ENCODE measurements at places on chromosomes 4 and X. TPM values are rescaled to one million over a fixed set of nuclear protein-coding genes. Genes with fewer than 3 reads are reported as not detected.

The UVSSA gene
- 40.5 TPM for total RNA-seq

DNA sequence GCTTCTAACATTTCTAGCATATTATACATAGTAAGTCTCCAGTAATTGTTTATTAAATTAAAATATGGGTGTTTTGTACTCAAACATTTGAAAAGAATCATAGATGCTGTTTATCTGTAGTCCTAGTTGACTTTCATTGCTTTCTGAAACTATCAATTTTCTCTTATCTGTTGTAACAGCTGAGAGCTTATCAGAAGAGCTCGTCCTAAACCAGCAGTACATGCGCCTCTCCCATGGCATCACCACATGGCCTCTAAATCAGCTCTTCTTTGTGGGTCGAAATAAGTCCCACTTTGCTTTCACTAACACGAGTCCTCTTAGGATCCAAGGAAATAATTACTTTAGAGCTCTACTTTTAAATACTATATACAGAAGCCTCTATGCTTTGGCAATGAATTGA is 55.1 kb downstream of the PPP3CA start:
- DNase-seq: no peak
- H3K27ac ChIP-seq: no peak overlapping the region
- peaks cover 32% of the 10 kb centered on the region for H3K4me1 ChIP-seq
- H3K36me3 ChIP-seq: peaks cover 2% of the 10 kb centered on the region
- H3K27me3 ChIP-seq: no peaks in the 10 kb centered on the region

The HERC5 gene
- 12.0 TPM for total RNA-seq

GRCh38 chr4:146975527-146975926 is 29.9 kb upstream of the TTC29 start:
- H3K36me3 ChIP-seq: no peaks in the 10 kb centered on the region
- DNase-seq: no peak
- H3K4me1 ChIP-seq: no peaks in the 10 kb centered on the region
- no peak overlapping the region for H3K4me3 ChIP-seq
- H3K27ac ChIP-seq: no peak overlapping the region

DNA sequence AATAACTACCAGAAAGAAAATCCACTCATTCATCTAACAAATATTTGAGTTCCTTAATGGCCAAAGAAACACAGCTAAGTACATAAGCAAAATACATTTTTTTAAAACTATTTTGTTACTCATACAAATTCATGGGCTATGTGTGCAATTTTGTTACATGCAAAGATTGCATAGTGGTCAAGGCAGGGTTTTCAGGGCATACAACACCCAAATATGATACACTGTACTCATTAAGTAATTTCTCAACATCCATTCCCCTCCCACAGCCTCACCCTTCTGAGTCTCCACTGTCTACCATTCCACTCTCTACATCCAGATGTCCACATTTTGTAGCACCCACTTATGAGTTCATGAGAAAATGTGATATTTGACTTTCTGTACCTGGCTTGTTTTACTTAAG is 58.2 kb downstream of the BRWD3 start:
- no peak for DNase-seq
- H3K27me3 ChIP-seq: no peaks in the 10 kb centered on the region
- no peak overlapping the region for H3K4me3 ChIP-seq
- no peaks in the 10 kb centered on the region for H3K36me3 ChIP-seq

GRCh38 chr4:106775636-106776035 is 260.5 kb downstream of the DKK2 start:
- H3K36me3 ChIP-seq: no peaks in the 10 kb centered on the region
- H3K27me3 ChIP-seq: no peaks in the 10 kb centered on the region
- H3K4me3 ChIP-seq: no peak overlapping the region

The NUP54 gene
- total RNA-seq: 71.0 TPM

DNA sequence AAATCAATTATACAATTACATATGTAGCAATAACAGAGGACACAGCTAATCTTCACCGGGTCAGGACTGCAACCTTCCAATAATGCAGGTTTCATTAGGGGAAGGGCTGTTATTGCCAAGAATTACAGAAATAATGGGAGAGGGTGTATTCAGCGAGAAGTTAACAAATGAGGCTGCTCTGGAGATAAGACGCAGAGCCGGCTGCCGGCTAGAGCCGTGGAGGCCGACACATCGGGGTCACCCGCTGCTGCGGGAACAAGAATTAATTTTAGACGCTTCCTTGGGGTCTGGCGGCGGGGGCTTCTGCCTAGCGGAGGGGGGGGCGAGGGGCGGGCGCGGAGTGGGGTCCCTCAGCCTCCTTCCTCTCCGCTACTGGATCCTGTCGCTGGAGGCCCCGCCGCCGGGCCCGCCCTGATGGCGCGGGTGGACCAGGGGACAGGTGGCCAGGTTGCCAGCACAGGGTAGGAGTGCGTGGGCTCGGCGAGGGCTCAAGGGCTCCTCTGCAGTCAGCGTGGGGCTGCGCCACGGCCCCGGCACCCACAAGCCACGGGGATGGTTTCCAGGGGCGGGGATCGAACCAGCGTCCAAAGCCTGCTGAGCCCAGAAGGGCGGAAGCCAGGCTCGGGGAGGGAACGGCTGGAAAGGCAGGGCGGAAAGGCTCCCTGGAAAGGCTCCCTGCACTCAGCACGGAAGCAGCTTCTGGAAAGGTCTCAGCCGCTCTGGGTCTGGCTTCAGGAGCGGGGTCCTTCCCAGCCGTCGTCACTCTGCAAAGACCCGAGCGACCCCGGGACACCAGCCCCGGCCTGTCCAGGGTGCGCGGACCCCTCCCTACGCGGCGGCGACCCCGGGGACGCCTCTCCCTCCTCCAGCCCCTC is 113.8 kb upstream of the NKX1-1 start:
- DNase-seq: no peak
- H3K27ac ChIP-seq: no peak overlapping the region
- peaks cover 28% of the 10 kb centered on the region for H3K27me3 ChIP-seq

- H3K4me1 ChIP-seq: no peaks in the 10 kb centered on the region
- DNase-seq: no peak
- H3K27me3 ChIP-seq: no peaks in the 10 kb centered on the region
- H3K36me3 ChIP-seq: no peaks in the 10 kb centered on the region
Observed at GRCh38 chrX:136065044-136065671, 79.9 kb downstream of the SLC9A6 start.

The NAP1L3 gene
- total RNA-seq: 0.12 TPM

GRCh38 chrX:102985192-102985591 is 48.1 kb downstream of the RAB40AL start:
- no peak overlapping the region for H3K4me3 ChIP-seq
- DNase-seq: no peak
- H3K27me3 ChIP-seq: no peaks in the 10 kb centered on the region

The RNF150 gene
- not detected for total RNA-seq

- H3K4me1 ChIP-seq: no peaks in the 10 kb centered on the region
- H3K4me3 ChIP-seq: no peak overlapping the region
- no peak overlapping the region for H3K27ac ChIP-seq
- H3K27me3 ChIP-seq: no peaks in the 10 kb centered on the region
Observed at GRCh38 chr4:22045051-22045630, 96.6 kb upstream of the KCNIP4 start.

DNA sequence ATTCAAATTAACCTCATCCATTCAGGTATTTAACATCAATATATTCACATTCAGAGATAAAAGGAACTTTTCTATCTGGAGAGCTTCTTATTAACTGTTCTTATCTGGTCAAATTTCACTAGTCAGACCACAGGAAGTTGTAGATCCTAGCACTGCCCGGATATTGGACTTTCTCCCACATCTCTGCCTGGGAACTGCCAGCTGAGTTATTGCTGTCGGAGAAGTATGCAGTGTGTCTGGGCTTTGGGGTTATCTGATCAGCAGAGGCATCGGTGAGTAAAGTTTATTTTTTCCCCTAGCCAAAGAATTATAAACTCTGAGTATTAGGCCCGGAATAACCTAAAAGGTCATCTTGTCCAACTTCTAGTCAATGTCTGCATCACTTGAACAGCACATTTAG is 45.1 kb downstream of the OR13H1 start:
- H3K4me1 ChIP-seq: no peaks in the 10 kb centered on the region
- no peak overlapping the region for H3K27ac ChIP-seq
- H3K36me3 ChIP-seq: no peaks in the 10 kb centered on the region
- no peak for DNase-seq
- H3K27me3 ChIP-seq: no peaks in the 10 kb centered on the region

DNA sequence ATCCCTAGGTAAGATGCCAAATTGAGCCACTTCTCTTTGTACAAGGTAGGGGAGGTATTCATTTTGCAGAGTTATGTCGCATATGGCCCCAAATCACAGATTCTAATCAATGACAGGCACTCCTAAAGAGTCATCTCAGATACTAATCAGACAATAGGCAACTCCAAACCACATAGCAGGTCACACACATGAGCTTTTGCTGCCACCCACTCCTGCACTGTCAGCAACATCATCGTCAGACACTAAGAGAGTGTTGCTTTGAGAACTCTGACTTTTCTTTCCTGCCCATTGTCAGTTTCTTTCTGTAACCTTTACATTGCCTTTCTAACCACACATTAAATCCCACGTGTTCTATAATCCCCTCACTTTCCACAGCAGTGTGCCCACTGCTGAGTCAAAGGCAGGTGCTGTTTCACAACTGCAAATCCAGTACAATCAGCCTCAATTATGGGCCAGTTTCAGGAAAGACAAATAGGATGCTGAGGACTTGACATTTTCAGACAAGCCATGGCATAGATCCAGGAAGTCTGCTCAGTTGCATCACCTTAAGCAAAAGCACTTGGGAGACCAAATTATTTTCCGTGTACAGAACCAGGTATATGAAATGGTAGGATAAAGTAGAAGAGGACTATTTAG is 23.5 kb downstream of the TMEM31 start:
- H3K4me3 ChIP-seq: no peak overlapping the region
- no peak for DNase-seq
- no peaks in the 10 kb centered on the region for H3K36me3 ChIP-seq
- no peaks in the 10 kb centered on the region for H3K4me1 ChIP-seq
- no peaks in the 10 kb centered on the region for H3K27me3 ChIP-seq

- no peak overlapping the region for H3K4me3 ChIP-seq
- H3K36me3 ChIP-seq: no peaks in the 10 kb centered on the region
- no peak overlapping the region for H3K27ac ChIP-seq
- no peak for DNase-seq
- no peaks in the 10 kb centered on the region for H3K27me3 ChIP-seq
Observed at GRCh38 chr4:73596001-73596400, 24.2 kb downstream of the RASSF6 start.

The ADAM29 gene
- not detected for total RNA-seq

The TLL1 gene
- not detected for total RNA-seq

- H3K27ac ChIP-seq: no peak overlapping the region
- no peak for DNase-seq
- no peak overlapping the region for H3K4me3 ChIP-seq
- no peaks in the 10 kb centered on the region for H3K4me1 ChIP-seq
- no peaks in the 10 kb centered on the region for H3K36me3 ChIP-seq
Observed at GRCh38 chr4:151599863-151600262, 160.9 kb downstream of the GATB start.

The CLCN4 gene
- 10.0 TPM for total RNA-seq

DNA sequence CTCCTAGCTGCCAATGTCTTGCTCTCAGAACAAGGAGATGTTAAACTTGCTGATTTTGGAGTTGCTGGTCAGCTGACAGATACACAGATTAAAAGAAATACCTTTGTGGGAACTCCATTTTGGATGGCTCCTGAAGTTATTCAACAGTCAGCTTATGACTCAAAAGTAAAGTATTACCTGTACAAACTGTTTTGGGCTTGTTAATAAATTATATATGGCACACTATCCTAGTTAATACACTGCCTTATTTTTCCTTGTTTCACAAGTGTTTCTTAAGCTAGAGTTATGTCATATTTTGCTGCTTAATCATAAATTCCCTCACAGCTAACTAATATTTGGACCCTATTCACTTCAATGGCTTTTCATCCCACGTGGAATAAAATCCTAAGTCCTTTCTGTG is 45.3 kb downstream of the STK26 start:
- H3K27ac ChIP-seq: no peak overlapping the region
- peaks cover 31% of the 10 kb centered on the region for H3K36me3 ChIP-seq
- DNase-seq: no peak
- no peaks in the 10 kb centered on the region for H3K27me3 ChIP-seq

DNA sequence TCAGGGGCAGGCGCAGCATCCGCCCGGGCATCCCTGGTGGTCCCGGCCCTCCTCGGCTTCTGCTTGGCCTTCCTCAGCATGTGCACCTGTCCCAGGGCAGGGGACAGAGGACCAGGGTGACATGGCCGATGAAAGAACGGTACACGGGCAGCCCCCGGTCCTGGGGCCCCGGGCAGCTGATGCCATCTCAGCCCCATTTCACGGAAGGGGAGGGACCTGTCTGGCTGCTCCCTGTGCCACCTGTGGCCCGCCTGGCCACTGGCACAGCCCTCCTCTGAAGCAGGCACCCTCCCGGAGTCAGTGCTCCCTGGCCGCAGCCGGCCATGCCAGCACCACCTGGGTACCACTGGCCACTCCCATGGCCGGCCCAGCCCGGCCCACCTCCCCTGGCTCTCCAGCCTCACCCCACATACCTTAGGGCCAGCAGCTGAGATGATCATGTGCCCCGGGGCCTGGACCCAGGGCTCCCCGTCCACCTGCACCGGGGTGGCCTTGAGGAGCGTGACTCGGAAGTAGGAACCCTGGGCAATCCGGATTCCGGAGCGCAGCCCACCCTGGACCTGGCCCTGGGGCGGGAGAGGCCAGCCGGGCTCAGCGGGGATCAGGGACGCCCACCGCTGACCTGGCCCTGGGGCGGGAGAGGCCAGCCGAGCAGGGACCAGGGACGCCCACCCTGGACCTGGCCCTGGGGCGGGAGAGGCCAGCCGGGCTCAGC is 12.6 kb downstream of the DGKQ start:
- no peak for DNase-seq
- no peak overlapping the region for H3K27ac ChIP-seq
- H3K36me3 ChIP-seq: no peaks in the 10 kb centered on the region
- no peaks in the 10 kb centered on the region for H3K4me1 ChIP-seq
- no peak overlapping the region for H3K4me3 ChIP-seq

All from B cell (primary cell).